Ureter (tissue), 1 donor: ENCODE measurements at places on chromosomes 5 and 9. TPM values are rescaled to one million over a fixed set of nuclear protein-coding genes. Genes with fewer than 3 reads are reported as not detected.

The SEMA5A gene
- total RNA-seq: 57.0 TPM

The DMGDH gene
- total RNA-seq: 3.8 TPM

The PCDHGA10 gene
- 7.4 TPM for total RNA-seq

The BASP1 gene
- total RNA-seq: 77.8 TPM

The CATSPER3 gene
- total RNA-seq: 0.99 TPM
